ENCODE measurements at places on chromosomes 16 and 17.

- no peak for DNase-seq
Measured at GRCh38 chr16:54245788-54246453, 40.7 kb downstream of the IRX3 start.

DNA sequence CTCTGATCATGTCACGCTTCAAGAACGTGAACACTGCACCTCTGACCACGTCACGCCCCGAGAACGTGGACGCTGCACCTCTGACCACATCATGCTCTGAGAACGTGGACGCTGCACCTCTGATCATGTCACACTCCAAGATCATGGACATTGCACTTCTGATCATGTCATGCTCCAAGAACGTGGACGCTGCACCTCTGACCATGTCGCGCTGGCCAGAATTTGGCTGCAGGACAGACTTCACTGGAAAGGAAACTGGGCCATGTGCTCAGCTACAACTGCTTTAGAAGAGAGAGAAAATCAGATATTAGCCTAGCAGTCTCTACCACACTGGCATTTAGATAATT lies 182.7 kb downstream of the RPTOR start:
- no peak for DNase-seq

DNA sequence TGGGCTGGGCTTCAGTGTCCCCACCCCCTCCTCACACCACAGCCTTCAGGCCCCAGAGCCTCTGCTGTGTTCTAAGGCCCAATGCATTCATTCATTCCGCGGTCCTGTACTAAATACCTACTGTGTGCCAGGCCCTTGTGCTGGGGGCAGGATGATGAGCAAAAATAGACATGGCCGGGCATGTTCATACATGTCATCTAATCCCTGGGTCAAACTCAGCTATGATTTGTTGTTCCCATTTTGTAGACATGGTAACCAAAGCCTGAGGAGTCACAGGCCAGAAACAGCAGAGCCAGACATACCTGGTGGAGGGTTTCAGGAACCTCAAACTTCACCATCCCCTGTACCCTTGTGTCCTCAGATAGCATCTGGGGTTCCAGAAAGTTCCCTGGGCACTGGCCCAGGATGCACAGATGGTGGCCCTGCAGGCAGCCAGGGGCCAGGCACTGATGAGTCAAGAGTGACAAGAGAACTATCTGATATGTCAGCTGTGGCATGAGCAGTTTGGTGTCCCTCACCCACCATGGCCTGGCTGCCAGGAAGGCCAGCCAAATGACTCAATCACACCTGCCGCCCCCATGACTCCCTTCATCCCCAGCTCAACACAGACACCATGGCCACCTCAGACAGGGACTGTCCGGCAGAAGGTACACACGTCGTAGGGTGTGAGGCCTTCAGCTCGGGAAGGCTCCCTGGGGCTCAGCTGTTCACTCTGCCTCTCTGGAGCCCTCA lies 2.7 kb upstream of the RRAD start:
- DNase-seq = no peak

- no peak for DNase-seq
Measured at GRCh38 chr17:20914658-20915057, 128.2 kb downstream of the USP22 start.

- no peak for DNase-seq
Measured at GRCh38 chr16:54443352-54443751, 156.8 kb upstream of the IRX3 start.

DNA sequence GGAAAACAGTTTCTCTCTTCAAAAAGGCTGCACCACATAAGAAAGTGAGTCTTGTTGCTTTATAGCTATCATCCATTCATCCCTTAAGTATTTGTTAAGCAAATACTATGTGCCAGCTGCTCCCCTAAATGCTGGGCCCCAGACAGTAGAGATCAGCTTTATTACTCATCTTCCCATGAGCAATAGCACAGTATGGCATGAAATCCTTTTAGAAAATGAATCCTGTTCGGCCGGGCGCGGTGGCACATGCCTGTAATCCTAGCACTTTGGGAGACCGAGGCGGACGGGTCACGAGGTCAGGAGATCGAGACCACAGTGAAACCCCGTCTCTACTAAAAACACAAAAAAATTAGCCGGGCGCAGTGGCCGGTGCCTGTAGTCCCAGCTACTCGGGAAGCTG lies 99.5 kb downstream of the MYO1D start:
- DNase-seq = no peak

GRCh38 chr17:17350491-17351355 lies 47.5 kb downstream of the NT5M start:
- DNase-seq = no peak

GRCh38 chr16:1820946-1821290 lies 5.7 kb downstream of the HAGH start:
- no peak for DNase-seq

GRCh38 chr16:54158986-54159385 lies 127.6 kb downstream of the IRX3 start:
- no peak for DNase-seq

- DNase-seq = no peak
Measured at GRCh38 chr16:89031715-89032659, 55.0 kb upstream of the CBFA2T3 start.

DNA sequence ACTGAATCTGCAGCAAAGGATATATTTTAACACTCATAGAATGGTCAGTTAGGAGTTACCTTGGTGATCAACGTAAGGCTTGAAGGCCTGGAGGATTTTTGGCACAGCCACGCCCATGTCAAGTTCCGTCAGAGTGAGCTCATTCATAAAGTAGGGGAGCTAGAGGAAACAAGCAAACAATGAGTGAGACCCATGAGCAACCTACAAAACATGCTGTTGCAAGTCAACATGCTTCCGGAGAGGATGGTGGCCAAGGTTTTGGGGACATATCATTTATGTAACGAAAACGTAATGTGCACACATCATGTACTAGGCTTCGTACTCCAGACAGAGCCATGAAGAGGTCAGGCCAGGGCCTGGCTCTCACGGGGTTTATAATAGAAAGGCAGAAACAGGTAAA lies 41.1 kb upstream of the ERN1 start:
- no peak for DNase-seq

- no peak for DNase-seq
Measured at GRCh38 chr17:82457929-82458178, 687 bp upstream of the NARF start.

DNA sequence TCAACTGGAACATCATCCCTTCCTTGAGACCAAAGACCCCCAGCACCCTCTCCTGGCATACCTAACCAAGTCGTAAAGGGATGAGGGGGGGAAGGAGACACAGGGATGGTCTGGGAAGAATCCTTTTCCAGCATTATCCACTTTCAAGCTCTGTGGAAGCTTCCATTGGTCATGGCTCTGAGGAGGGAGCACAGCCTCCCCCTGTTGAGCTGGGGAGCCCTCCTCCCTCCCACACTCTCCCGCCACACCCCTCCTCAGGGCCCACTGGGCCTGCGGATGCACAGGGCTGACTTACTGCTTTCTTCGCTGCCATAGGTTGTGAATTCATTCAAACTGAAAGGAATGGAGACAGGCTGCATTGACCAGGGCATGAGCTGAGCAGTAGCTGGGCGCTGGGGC lies 12.4 kb downstream of the CSF3 start:
- DNase-seq = no peak

- no peak for DNase-seq
Measured at GRCh38 chr17:57530026-57530425, 215.1 kb downstream of the CCDC182 start.

DNA sequence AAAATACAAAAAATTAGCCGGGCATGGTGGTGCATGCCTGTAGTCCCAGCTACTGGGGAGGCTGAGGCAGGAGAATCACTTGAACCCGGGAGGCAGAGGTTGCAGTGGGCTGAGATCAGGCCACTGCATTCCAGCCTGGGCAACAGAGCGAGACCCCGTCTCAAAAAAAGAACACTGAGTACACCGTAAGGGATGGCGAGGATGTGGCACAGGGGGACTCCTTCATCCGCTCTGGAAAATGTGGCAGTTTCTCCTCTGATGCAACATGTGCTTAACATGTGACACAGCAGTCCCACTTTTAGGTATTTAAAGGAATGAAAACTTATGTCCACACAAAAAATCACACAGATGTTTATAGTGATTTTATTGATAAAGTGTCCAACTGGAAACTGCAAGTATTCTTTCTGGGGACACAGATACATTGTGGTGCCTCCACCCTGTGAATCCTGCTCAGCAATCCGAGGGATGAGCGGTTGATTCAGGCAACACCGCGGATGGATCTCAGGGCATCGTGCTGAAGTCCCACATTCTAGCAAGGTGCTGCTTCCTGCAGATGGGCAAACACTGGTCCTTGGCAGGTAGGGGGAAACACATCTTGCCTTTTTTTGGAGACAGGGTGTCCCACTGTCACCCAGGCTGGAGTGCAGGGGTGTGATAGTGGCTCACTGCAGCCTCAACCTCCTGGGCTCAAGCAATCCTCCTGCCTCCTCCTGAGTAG lies 3.5 kb upstream of the C16orf95 start:
- DNase-seq = no peak

DNA sequence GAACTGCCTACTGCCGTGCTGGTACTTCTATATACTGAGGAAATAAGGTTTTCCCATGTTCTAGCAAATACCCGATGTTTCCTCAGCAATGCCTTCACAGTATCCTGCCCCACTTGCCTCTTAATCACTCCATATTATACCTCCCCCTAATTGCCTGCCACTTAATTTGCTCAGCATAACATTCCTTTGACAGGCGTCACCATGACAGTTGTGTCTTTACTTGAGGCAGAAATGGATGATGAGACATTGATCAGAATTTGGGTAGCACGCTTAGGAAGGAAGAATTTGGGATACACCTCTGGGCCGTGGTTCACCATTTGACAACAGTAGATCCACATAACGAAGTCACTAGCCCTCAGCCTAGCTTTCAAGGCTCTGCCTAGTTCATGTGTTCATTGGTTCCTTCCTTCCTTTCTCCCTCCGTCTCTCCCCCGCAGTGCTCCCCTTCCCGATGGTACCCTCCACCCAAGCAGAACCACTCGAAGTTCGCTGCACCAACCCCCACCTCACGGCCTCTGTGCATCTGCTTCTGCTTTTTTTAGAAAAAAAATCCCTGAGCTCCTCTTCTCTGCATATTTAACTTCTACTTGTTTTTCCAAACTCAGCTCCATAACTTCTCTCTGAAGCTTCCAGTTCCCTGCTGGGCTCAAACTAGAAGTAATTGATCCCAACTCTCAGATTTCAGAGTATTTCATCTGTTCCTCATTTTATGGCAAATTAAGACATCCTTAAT lies 19.4 kb downstream of the IQCK start:
- DNase-seq = no peak

DNA sequence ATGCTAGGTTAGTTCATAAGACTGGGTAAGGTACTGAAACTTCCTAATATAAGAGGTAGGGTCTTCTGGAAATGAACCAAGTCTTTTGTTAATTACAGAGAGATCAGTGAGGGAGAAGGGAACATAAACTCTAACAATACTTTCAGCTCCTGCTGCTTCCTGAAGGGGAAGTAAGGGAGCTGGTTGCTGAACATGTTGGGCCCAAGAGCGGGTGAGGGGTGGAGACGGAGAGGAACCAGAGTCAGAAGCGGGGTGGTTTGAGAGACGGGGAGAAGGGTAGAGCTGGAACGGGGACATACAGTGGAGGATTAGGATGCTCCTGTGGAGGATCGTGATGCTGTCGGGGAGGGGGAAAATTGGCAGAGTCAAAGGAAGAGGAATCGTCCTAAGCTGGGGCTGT lies 11.5 kb upstream of the ZNF747 start:
- no peak for DNase-seq

DNA sequence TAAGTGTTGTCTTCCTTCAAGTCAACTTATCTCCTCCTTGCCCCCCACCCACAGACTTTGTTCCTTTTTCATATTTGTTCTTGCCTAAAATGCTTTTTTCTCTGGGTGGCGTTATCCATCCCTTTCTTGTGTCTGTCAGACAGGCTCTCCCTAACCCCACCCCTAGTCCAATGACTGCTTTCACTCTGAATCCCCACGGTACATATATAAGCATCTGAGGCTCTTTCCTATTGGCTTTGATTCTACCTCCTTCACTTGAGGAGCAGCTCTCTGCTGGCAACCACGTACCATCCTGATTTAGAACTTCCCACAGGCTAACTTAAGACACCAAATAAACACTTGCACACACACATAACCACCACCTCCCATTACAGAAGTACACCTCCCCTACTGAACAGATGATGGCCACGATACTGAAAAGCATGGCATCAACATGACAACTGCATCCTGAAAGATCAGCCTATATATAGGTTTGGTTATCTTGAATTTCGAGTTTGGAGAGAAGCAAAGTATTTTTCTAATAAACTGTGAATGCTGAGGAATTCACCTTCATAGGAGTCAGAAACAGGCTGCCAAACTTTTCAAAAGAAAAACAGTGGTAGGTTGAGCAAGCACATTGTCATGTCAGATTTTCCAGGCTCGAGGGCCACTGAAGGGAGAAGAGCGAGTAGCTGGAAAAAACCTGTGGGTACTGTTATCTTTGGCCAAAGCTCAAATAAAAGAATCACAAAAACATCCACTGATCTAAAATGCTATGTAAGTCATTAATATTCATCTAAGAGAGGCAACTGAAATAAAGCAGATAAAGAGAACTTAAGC lies 24.3 kb downstream of the STAT3 start:
- no peak for DNase-seq

- no peak for DNase-seq
Measured at GRCh38 chr17:17275971-17276370, 5.1 kb downstream of the COPS3 start.

GRCh38 chr16:75593825-75594820 lies 27.9 kb downstream of the GABARAPL2 start:
- DNase-seq = no peak

DNA sequence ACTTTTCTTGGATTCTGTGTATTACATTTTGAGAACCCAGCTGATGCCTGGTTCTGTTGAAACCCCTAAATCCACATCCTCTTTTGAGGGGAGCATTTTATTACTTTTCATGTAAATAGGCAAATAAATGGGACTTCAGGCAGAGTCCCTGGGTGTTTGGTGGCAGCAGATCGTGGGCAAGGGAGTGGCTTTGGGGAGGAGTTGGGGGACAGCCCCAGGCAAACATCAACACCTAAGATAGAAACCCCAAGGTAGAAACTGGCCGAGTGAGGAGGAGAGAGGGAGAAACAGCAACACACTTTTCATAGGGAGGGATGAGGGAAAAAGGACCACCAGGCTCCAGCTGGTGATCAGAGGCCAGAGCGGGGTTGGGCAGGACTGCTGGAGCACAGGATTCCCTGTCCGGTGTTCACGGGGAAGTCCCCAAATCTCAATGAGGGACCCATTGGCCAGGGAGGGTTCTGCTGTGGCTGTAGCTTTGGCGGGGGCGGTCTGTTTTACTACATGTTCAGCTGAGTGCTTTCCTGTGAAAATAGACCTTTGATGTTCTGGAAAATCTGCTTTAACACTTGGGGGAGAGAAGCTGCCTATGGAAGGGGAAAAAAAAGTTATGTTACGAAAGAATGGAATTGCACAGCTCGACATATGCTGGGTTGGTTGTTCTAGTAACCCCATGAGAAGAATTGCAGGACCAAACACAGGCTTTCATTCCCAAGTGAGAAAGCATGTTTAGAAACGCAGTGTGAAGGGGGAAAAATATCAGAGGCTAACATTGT lies 46.6 kb downstream of the MSI2 start:
- no peak for DNase-seq

GRCh38 chr17:72053449-72053848 lies 67.4 kb upstream of the SOX9 start:
- no peak for DNase-seq

Data from cortex of kidney (tissue), 1 donor.